ENCODE measurements at places on chromosomes 11 and 22. TPM values are rescaled to one million over a fixed set of nuclear protein-coding genes. Genes with fewer than 3 reads are reported as not detected.

Gene MAPK8IP2
- 2.2 TPM for total RNA-seq

DNA sequence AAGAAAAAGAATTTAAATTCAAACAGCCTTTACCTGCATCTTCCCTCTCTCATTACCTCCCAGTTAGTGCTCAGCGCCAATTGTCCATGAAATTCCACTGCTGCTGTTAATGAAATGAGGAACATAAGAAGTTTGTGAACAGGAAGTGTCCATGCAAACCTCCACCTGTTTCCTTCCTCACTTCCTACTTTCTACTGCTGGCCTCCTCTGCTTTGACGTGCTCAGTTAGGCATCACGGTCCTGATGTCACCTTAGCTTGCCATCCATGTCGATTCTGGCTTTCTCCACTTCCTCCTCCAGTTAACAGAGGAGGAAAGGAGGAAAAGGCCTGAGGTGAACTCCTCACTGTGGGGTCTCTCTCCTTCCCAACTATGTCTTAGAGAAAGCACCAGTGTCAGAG, 26.9 kb upstream of the HTR3A start:
- no peak for DNase-seq

GRCh38 chr11:134144744-134145143, 75.9 kb downstream of the JAM3 start:
- no peak for DNase-seq

- DNase-seq = no peak
These were observed 15.6 kb upstream of the INCENP start for GRCh38 chr11:62108017-62108750.

Gene RBFOX2
- total RNA-seq = 64.2 TPM

Gene XBP1
- 245 TPM for total RNA-seq

- DNase-seq = peak; percentile 98
These were observed 28.4 kb downstream of the KIAA0930 start for GRCh38 chr22:45212306-45212709.

- DNase-seq = no peak
These were observed 108.3 kb upstream of the PARVA start for GRCh38 chr11:12269104-12269441.

DNA sequence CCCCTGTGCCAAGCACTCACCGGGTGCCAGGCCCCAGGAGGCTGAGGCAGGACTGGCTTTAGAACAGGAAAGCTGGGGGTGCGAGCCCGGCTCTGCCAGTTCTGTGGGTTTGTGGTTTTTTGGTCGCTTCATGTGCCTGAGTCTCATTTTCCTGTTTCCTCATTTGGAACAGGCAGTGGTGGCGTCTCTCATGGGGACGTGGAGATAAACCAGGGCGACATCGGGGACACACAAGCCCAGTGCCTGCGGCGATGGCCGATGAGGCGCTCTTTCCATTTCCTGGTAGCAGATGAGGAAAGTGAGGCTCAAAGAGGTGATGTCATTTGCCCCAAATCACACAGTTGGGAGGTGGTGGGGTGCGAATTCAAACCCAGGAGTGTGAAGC, 20.8 kb upstream of the CHKA start:
- DNase-seq = peak; percentile 83

DNA sequence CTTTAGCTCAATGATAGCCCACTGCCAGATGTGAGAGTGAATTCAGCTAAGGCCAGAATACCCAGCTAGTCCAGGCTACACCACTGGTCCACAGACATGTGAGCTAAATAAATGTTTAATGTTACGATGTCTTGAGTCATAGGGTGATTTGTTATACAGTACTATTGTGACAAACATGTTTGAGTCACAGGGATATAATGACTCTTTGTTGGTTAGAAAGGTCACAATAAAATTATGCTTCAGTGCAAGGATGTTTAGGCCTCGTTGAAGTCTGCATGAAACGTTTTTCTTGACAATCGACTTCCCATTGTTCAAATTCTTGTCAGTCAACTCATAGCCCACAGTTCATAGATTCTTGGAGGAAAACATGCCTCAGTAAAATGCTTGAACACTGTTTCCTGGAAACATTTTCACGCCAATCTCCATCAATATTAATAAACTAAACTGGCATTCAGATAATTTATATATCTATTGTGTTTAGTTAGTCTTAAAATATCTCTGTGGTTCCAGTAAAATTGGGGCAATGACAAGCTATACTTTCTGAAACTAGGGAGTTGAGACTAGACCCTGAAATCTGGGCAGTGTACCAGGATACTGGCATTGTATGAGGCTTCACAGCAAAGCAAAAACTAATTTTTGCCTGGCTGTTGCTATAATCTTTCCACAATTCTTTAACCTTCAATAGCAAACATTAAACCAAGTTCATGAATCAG, 650.8 kb upstream of the KIRREL3 start:
- DNase-seq = peak; percentile 50

DNA sequence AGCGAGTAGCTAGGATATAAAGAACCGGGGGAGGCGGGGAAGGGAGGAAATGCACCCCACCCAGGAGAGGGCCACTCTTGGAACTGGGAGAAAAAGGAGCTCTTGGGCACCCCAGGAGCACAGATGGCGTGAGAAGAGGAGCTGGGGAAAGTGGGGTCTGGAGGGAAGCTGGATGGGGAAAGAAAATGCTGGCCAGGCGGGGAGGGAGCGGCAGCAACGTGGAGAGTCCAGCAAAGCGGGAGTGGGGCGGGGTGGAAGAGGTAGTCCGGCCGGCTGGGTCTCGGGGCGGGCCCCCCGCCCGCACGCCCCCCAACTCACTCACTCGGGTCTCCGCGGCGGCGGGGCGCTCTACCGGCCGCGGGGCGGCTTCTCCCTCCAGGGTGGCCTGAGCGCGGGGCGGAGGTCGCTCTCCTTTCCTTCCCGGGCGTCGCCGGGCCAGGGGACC, 522 bp downstream of the TOB2 start:
- no peak for DNase-seq

Gene ARCN1
- total RNA-seq = 92.2 TPM

Gene OR51I1
- total RNA-seq = not detected

GRCh38 chr11:113781682-113782081, 2.1 kb downstream of the CLDN25 start:
- DNase-seq = no peak

GRCh38 chr22:45645526-45646414, 25.9 kb upstream of the ATXN10 start:
- peak; percentile 68 for DNase-seq

GRCh38 chr22:26846645-26847044, 189.3 kb downstream of the MIAT start:
- no peak for DNase-seq
